ENCODE measurements at places on chromosomes 12 and 14. TPM values are rescaled to one million over a fixed set of nuclear protein-coding genes. Genes with fewer than 3 reads are reported as not detected.

SLC8B1 gene
- 11.0 TPM for total RNA-seq

RD3L gene
- not detected for total RNA-seq

- H3K27ac ChIP-seq: no peak overlapping the region
- no peaks in the 10 kb centered on the region for H3K4me1 ChIP-seq
- peaks cover 2% of the 10 kb centered on the region for H3K36me3 ChIP-seq
- no peak overlapping the region for H3K4me3 ChIP-seq
- no peak for DNase-seq
Observed at GRCh38 chr12:29620030-29620429, 122.5 kb upstream of the OVCH1 start.

GRCh38 chr12:91633206-91633605, 450.6 kb upstream of the DCN start:
- H3K27me3 ChIP-seq: no peaks in the 10 kb centered on the region
- no peaks in the 10 kb centered on the region for H3K36me3 ChIP-seq
- peaks cover 5% of the 10 kb centered on the region for H3K4me1 ChIP-seq
- DNase-seq: no peak

- peaks cover 5% of the 10 kb centered on the region for H3K36me3 ChIP-seq
- H3K27me3 ChIP-seq: no peaks in the 10 kb centered on the region
- peaks cover 10% of the 10 kb centered on the region for H3K4me1 ChIP-seq
- no peak overlapping the region for H3K4me3 ChIP-seq
- no peak for DNase-seq
Observed at GRCh38 chr12:90399357-90399756, 555.6 kb downstream of the CCER1 start.

DNA sequence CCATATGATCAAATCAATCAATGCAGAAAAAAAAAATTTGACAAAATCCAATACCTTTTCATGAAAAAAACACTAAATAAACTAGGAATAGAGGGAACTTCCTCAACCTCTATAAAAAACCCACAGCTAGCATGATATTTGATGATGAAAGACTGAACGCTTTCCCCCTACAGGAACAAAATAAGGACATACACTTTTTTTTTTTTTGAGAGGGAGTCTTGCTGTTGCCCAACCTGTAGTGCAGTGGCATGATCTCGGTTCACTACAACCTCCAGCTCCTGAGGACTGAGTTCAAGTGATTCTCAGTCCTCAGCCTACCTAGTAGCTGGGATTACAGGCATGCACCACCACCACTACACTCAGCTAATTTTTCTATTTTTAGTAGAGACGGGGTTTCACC, 17.9 kb upstream of the CAMKK2 start:
- H3K27ac ChIP-seq: no peak overlapping the region
- peaks cover 33% of the 10 kb centered on the region for H3K36me3 ChIP-seq
- peaks cover 7% of the 10 kb centered on the region for H3K4me1 ChIP-seq
- no peak for DNase-seq
- no peaks in the 10 kb centered on the region for H3K27me3 ChIP-seq
- no peak overlapping the region for H3K4me3 ChIP-seq

- H3K4me1 ChIP-seq: peaks cover 13% of the 10 kb centered on the region
- H3K27me3 ChIP-seq: peaks cover 2% of the 10 kb centered on the region
- DNase-seq: no peak
- H3K36me3 ChIP-seq: no peaks in the 10 kb centered on the region
- H3K27ac ChIP-seq: no peak overlapping the region
Observed at GRCh38 chr12:28021704-28022103, 49.2 kb upstream of the PTHLH start.

DNA sequence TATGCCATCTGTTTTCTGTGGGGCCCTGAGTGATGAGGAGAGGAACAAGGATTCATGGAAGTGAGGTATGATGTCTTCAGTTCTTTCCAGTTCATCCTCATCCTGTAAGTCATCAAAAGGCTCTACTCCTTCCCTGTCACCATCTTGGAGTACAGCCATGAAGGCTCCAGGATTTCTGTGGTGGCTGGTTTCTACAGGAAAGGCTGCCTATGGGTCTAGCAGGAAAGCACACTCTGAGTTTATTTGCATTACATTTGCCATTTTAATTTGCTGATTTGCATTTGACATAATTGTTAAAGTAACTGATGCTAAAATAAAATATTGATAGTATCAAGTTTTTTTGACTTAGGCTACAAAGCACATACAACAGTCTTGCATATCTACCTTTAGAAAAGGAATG, 11.2 kb downstream of the TTC6 start:
- DNase-seq: no peak
- H3K36me3 ChIP-seq: peaks cover 31% of the 10 kb centered on the region
- no peak overlapping the region for H3K4me3 ChIP-seq
- H3K27me3 ChIP-seq: no peaks in the 10 kb centered on the region
- peaks cover 8% of the 10 kb centered on the region for H3K4me1 ChIP-seq

DNA sequence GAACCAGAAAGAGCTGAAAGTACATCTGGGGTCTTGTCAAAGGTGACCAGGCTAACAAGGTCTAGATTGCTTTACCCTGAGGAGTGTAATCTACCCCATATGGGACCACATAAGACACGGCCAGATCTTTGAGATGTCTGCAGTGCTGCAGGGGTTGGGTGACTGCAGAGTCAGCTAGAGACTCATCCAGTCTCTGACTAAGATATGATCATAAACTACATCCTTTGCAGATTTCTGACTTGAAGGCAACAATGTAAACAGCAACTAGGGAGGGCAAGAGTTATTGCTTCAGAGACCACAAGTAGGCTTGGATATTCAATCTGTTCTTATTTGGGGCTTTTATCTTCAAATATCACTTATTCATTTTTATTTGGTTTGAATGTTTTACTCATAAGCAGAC, 1080.5 kb upstream of the FOXG1 start:
- H3K27ac ChIP-seq: no peak overlapping the region
- H3K4me1 ChIP-seq: peaks cover 3% of the 10 kb centered on the region
- H3K4me3 ChIP-seq: no peak overlapping the region

HPD gene
- not detected for total RNA-seq

IL26 gene
- total RNA-seq: not detected

GRCh38 chr12:32074432-32074831, 32.2 kb upstream of the BICD1 start:
- peaks cover 9% of the 10 kb centered on the region for H3K4me1 ChIP-seq
- H3K4me3 ChIP-seq: no peak overlapping the region
- no peaks in the 10 kb centered on the region for H3K27me3 ChIP-seq
- no peak for DNase-seq
- no peak overlapping the region for H3K27ac ChIP-seq

WNT5B gene
- 10.1 TPM for total RNA-seq

DAO gene
- not detected for total RNA-seq

CCDC77 gene
- total RNA-seq: 38.8 TPM

ZNF664 gene
- total RNA-seq: 198 TPM

GPRC5D gene
- total RNA-seq: not detected

PRPH gene
- total RNA-seq: 0.62 TPM

GRCh38 chr14:38950676-38951075, 152.4 kb downstream of the SEC23A start:
- H3K4me3 ChIP-seq: no peak overlapping the region
- DNase-seq: no peak
- H3K36me3 ChIP-seq: no peaks in the 10 kb centered on the region
- peaks cover 4% of the 10 kb centered on the region for H3K4me1 ChIP-seq
- H3K27me3 ChIP-seq: no peaks in the 10 kb centered on the region

TCL1A gene
- total RNA-seq: not detected

GRCh38 chr12:94941440-94941862, 62.0 kb downstream of the NDUFA12 start:
- no peak overlapping the region for H3K27ac ChIP-seq
- no peak overlapping the region for H3K4me3 ChIP-seq
- no peak for DNase-seq
- H3K4me1 ChIP-seq: peaks cover 2% of the 10 kb centered on the region
- H3K27me3 ChIP-seq: no peaks in the 10 kb centered on the region
- no peaks in the 10 kb centered on the region for H3K36me3 ChIP-seq

- no peak overlapping the region for H3K4me3 ChIP-seq
- H3K27ac ChIP-seq: peak overlapping the region; percentile 67
- H3K4me1 ChIP-seq: peaks cover 15% of the 10 kb centered on the region
- no peaks in the 10 kb centered on the region for H3K27me3 ChIP-seq
Observed at GRCh38 chr12:53486736-53487487, 12.3 kb downstream of the MAP3K12 start.

- no peak overlapping the region for H3K4me3 ChIP-seq
- DNase-seq: no peak
- H3K27me3 ChIP-seq: no peaks in the 10 kb centered on the region
- H3K27ac ChIP-seq: no peak overlapping the region
Observed at GRCh38 chr14:81007131-81007530, 51.7 kb downstream of the TSHR start.

DNA sequence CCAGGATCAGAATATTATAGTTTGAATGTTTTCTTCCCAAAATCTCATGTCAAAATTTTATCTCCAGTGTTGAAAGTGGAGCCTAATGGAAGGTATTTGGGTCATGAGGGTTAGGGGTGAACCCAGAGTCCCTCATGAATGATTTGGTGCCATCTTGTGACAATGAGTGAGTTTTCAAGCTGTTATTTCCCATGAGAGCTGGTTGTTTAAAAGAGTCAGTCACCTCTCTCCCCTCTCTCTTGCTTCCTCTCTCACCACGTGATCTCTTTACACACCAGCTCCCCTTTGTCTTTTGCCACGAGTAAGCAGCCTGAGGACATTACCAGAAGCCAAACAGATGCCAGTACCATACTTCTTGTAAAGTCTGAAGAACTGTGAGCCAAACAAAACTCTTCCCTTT, 561.6 kb downstream of the RERGL start:
- no peak overlapping the region for H3K27ac ChIP-seq
- no peak overlapping the region for H3K4me3 ChIP-seq
- H3K4me1 ChIP-seq: no peaks in the 10 kb centered on the region
- H3K36me3 ChIP-seq: no peaks in the 10 kb centered on the region

GRCh38 chr14:49960453-49960852, 67.6 kb downstream of the ARF6 start:
- H3K27me3 ChIP-seq: no peaks in the 10 kb centered on the region
- no peak for DNase-seq
- H3K4me1 ChIP-seq: peaks cover 8% of the 10 kb centered on the region
- H3K27ac ChIP-seq: no peak overlapping the region

DNA sequence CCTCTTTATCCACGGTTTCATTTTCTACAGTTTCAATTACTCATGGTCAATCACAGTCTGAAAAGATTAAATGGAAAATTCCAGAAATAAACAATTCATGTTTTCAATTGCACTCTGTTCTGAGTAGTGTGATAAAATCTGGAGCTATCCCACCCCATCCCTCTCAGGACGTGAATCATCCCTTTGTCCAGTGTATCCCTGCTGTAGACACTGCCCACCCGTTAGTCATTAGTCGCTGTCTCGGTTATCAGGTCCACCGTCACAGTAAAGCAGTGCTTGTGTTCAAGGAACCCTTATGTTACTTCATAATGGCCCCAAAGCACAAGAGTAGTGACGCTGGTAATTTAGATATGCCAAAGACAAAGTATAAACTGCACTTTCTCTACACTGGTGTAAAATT, 141.0 kb upstream of the LMNTD1 start:
- peaks cover 4% of the 10 kb centered on the region for H3K4me1 ChIP-seq
- no peaks in the 10 kb centered on the region for H3K36me3 ChIP-seq
- H3K27me3 ChIP-seq: peaks cover 11% of the 10 kb centered on the region

GRCh38 chr12:79067977-79068376, 203.4 kb downstream of the SYT1 start:
- DNase-seq: no peak
- no peaks in the 10 kb centered on the region for H3K36me3 ChIP-seq
- H3K27ac ChIP-seq: no peak overlapping the region

DNA sequence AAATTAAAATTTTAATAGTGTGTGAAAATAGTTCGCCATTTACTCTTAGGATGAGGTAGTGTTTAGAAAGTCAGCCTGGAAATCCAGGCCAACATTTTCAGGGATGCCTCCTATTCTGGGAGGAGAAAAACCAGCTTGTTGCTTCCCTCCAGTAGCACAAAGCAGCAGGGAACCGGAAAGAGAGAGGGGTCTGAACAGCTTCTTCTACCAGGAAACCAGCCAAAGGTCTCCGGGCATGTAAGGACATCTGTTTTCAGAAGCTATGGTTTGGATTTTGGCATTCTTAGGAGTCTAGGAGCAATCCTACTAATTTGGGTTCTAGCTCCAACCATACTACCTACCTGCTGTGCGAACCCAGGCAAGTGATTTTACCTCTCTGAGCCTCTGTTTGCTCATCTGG, 85.3 kb downstream of the DPF3 start:
- H3K4me1 ChIP-seq: no peaks in the 10 kb centered on the region
- no peak overlapping the region for H3K4me3 ChIP-seq
- DNase-seq: no peak
- H3K27ac ChIP-seq: no peak overlapping the region
- peaks cover 19% of the 10 kb centered on the region for H3K27me3 ChIP-seq

DNA sequence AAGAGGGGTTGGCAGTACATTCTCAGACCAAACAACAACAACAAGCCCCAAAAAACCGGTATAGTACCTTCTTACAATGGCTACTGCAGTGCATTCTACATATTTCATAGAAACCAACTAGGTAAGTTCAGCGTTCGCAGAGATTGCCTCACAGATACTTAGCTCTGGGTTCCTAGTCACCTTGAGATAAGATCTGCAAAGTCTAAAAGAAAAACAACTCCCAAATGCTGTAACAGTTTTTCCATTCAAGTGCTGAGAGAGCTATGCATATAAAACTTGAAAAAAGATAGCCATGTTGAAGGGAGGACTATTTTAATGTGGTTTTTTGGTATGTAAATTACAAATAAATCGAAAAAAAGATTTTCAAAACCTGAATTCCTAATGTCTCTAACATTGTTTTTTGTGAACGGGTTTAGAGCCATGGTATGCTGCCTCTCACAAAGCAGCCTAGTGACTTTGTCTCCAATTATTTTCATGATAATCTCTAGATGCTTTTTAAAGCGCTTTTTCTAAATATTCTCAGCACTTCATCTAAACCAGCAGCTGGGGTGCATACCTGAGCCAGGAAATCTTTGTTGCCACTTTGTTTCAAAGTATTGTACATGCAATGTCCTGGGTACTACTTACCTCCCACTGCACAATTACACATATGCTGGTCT, 56.6 kb upstream of the CRACR2A start:
- H3K4me3 ChIP-seq: no peak overlapping the region
- no peaks in the 10 kb centered on the region for H3K4me1 ChIP-seq
- DNase-seq: no peak

PRH2 gene
- not detected for total RNA-seq

- no peak for DNase-seq
- H3K4me3 ChIP-seq: no peak overlapping the region
- peaks cover 30% of the 10 kb centered on the region for H3K27me3 ChIP-seq
- H3K36me3 ChIP-seq: no peaks in the 10 kb centered on the region
- H3K4me1 ChIP-seq: peaks cover 14% of the 10 kb centered on the region
- no peak overlapping the region for H3K27ac ChIP-seq
Observed at GRCh38 chr12:52434760-52435530, 774 bp upstream of the KRT75 start.
